Stimulated activated CD4-positive, alpha-beta T cell treated with anti-CD3 and anti-CD28 coated beads, Interleukin-12 subunit alpha, Interleukin-12 subunit beta, amount 100 ng/mL, for 48 hours (primary cell): ENCODE measurements at places on chromosomes 5 and 9.

- no peak for DNase-seq
Observed at GRCh38 chr5:93790401-93790800, 49.0 kb upstream of the POU5F2 start.

DNA sequence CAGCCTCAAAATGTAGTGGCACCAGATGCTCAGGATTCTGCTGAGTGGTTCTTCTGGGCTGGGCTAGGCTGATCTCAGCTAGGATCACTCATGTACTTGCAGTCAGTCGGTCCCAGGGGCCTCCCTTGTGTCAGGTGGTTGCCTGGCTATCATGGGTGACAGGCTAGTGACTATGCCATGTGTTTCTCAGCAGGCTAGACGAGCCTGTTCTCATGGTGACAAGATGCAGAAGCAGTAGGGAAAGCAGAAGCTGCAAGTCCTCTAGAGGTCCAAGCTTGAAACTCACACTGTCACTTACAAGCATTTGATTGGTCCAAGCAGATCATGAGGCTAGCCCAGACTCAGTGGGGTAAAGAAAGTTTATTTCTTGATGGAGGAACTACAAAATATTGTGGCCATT, 15.2 kb upstream of the KCNMB1 start:
- no peak for DNase-seq

DNA sequence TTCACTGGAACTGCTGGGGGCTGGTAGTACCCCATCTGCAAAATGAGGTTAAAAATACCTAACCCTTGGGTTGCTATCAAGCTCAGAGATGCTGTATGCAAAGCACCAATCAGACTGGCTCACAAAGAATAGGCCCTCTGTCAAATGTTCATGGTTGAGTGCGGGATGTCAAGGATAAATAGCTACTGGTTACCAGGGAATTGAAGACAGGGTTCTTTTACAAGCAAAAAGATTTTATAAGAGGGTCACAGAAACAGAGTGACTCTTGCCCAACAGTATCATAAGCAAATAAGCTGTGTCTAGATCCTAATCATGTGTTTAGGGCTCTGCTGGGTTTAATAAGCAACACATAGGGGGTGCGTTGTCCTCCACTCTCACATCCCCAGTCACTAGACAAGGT, 11.9 kb downstream of the SYK start:
- no peak for DNase-seq

- no peak for DNase-seq
Observed at GRCh38 chr9:128082151-128082550, 14.1 kb downstream of the SLC25A25 start.

- no peak for DNase-seq
Observed at GRCh38 chr5:157550663-157551062, 24.9 kb downstream of the ADAM19 start.

GRCh38 chr5:39376293-39376714, 12.0 kb upstream of the C9 start:
- DNase-seq: peak; percentile 59
